Placental pericyte (primary cell): ENCODE measurements at places on chromosomes 13 and 19. TPM values are rescaled to one million over a fixed set of nuclear protein-coding genes. Genes with fewer than 3 reads are reported as not detected.

Gene OR7A5
- total RNA-seq: not detected in 2 replicates

Gene TPTE2
- total RNA-seq: 0.22 TPM in 1 of 2 replicates, not detected in the other

Gene IGSF23
- total RNA-seq: not detected in 2 replicates

Gene MEIS3
- total RNA-seq: 42.5 and 95.0 TPM in 2 replicates

Gene RDH8
- total RNA-seq: 0.29 TPM in 1 of 2 replicates, not detected in the other

Gene PTGIR
- 6.7 and 10.1 TPM in 2 replicates for total RNA-seq

Gene PSG1
- 0.43 and 0.44 TPM in 2 replicates for total RNA-seq

Gene OR4F17
- total RNA-seq: not detected in 2 replicates

Gene SLC25A42
- 6.1 and 7.3 TPM in 2 replicates for total RNA-seq

Gene WDR88
- total RNA-seq: not detected in 2 replicates

Gene FXYD1
- total RNA-seq: 0.66 TPM in 1 of 2 replicates, not detected in the other

Gene PIP5K1C
- total RNA-seq: 27.4 and 46.8 TPM in 2 replicates

Gene REEP6
- total RNA-seq: 1.1 TPM in 2 replicates

Gene ELANE
- not detected in 2 replicates for total RNA-seq

Gene FFAR3
- not detected in 2 replicates for total RNA-seq

Gene KLHL1
- total RNA-seq: not detected in 2 replicates

Gene SIGLEC6
- not detected in 2 replicates for total RNA-seq
